ENCODE measurements at places on chromosomes 12 and 14.
A peak's percentile ranks its signal among the peaks of the same experiment; 100 is the strongest.

GRCh38 chr12:4454315-4454860, 8.8 kb upstream of the FGF6 start:
- DNase-seq, result no peak

DNA sequence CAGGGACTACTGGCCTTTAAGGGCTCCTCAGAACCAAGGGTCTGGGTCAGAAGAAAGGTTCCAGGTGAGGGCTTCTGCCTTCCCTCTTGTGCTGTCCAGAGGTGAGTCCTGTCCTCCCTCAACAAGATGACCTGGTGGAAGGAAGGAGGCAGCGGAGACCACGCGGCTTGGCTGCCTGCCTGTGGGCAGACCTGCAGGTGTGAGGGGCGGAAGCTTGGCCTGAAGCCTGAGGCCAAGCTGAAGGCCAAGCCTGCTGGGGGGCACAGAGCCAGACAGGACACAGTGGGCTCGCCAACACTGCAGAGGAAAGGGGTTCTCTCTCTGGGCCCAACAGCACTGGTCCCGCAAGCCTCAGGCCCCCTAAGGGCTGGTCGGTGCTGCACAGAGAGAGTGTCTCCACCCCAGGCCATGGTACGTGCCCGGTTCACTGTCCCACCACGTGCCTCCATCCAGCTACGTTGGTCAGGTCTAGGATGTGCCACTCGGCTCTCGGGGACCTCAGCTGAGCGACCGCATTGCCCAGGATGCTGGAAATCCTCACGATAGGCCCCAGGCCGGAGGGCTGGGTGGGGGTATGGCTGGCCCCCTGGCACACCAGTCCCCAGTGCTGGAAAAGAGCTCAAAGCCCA, 170.0 kb upstream of the PRMT8 start:
- no peak for DNase-seq

GRCh38 chr14:74985806-74986205, 16.9 kb upstream of the EIF2B2 start:
- DNase-seq, result no peak

DNA sequence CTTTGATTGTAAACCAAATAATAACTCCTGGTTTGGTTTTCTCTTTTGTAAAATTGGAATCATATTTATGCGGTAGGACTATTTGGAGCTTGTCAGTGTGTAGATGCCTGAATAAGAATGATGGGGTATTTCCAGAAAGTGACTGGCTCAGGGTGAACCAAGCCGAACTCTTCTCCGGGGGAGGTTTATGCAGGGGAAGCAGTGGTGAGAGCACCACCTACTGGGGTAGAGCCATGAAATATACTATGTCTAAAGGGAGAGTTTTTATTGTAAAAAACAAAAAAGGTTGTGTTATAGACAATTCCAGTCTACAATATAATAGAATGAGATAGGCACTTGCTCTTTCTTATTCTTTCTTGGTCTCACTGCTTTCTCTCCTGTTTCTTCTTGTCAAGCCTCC, 222.9 kb upstream of the SLC16A7 start:
- DNase-seq, result no peak

GRCh38 chr12:3313675-3314663, 177.0 kb upstream of the PRMT8 start:
- peak; percentile 47 for DNase-seq

Measured in B cell (primary cell).